ENCODE measurements at places on chromosomes 7 and 10.

- DNase-seq = no peak
Measured at GRCh38 chr10:23331567-23332301, 12.9 kb downstream of the C10orf67 start.

DNA sequence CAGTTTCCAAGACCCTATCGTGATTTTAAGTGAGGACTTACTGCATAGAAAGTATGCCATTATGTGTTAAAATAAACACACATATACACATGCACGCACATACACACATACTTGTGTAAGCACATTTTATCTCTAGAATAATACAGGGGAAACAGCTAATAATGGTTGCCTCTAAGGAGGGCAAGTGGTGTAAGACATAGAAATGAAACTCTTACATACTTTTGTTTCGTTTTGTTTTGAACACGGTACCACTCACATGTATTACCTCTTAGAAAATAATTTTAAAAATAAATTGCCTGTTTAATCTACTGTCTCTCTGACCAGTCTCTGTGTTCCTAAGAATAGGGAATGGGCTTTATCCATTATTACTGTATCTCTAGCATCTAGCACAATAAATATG is 49.2 kb downstream of the HERPUD2 start:
- no peak for DNase-seq

- no peak for DNase-seq
Measured at GRCh38 chr10:91787810-91788209, 10.4 kb upstream of the TNKS2 start.

DNA sequence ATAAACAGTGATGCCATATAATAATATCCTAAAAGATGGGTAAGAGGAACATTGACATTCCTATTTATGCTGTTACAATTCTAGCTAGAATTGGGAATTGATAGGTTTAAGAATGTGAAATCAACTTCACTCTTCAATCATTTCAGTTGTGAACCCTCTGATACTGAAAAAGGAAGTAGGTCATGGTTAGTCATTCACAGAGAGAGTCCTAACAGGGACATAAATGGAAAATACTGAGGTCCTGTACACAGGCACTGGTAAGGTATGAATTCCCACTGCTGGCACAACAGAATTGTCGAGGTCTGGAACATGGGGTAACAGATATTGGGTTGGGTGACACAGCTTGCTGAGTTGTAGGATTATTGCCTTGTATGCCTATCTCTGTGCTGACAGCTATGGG is 289.4 kb upstream of the LRRN3 start:
- DNase-seq = no peak

GRCh38 chr7:106767498-106768323 is 97.4 kb upstream of the PIK3CG start:
- DNase-seq = peak; percentile 44

DNA sequence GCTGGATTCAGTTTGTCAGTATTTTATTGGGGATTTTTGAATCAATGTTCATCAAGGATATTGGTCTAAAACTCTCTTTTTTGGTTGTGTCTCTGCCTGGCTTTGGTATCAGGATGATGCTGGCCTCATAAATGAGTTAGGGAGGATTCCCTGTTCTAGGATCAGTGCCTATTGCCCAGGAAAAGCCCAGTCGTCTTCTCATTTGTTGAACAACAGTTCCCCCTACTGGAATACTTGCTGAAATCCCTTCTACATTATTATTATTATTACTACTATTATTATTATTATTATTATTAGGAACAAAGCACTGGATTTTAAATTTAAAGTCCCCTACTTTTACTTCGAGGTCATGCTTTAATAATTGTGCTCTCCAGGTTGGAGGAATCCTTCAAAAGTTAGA is 528.9 kb downstream of the MAGI2 start:
- DNase-seq = no peak

DNA sequence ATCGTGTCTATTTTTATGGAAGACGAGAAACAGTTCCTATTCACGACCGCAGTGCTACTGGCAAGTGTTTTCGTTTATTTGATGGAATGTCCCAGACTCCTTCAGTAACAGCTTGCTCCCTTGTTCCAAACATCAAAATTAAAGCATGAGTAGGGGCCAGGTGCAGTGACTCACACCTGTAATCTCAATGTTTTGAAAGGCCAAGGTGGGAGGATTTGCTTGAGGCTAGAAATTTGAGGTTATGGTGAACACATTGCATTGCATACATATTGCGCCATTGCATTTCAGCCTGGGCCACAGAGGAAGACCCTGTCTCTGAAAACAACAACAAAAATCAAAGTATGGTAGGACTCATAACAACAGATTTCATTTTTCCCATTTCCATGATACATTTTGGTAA is 22.8 kb downstream of the PTTG1IP2 start:
- no peak for DNase-seq

GRCh38 chr10:58104351-58104751 is 163.3 kb downstream of the IPMK start:
- DNase-seq = no peak

- DNase-seq = no peak
Measured at GRCh38 chr10:34650156-34650555, 164.9 kb downstream of the PARD3 start.

DNA sequence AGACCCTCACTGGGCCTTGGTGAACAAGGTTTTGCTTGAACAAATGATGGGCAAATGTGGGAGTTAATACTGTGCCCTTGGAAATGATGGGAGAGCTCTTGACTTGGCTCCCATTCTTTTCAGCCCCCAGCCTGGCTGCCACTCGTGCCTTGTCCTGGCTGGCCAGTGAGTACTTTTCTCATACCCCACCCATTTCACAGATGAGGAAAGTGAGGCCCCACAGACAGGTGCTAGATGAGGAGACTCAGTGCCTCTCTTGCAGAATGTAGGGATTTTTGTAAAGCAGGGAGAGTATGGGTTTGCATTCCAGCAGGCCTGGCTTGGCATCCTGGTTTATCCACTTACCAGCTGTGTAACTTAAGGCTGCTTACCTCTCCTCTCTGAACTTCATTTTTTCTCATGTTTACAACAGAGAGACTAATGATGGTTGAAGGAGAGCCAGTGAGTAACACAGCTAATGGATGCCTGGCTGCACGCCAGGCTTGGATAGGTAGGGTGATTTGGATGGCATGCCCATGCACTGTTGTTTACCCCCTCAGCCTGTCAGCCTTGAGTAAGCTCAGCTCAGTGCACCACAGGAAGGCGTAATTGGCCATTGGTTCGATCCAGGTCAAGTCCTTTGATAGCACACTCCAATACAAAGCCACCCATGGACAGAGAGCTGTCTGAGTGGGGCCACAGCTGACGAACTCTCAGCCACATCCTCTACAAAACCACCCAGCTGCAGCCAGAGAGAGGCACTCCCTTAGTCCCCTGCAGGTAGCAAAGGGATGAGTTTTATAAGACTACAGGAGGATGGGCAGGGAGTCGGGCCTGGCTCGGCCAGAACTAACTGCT is 436.8 kb downstream of the RPS24 start:
- DNase-seq = no peak

GRCh38 chr10:29723726-29724125 is 89.0 kb upstream of the SVIL start:
- DNase-seq = no peak

DNA sequence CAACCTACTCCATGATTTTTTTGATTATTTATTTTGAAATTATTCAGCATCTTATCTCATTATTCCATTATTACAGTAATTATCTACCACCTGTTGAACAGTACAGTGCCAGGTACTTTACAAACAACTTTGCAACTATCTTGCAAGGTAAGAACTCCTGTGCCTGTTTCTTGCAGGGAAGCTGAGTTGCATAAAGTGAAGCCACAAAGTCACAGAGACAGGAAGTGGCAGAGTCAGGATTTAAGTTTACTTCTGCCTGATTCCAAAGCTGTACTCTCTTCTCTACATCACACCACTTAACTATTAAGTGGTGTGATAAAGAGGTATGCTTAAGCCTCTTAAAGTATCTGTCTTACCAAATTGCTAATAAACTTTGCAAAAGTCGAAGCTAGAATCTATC is 80.1 kb downstream of the LRRTM3 start:
- DNase-seq = no peak

DNA sequence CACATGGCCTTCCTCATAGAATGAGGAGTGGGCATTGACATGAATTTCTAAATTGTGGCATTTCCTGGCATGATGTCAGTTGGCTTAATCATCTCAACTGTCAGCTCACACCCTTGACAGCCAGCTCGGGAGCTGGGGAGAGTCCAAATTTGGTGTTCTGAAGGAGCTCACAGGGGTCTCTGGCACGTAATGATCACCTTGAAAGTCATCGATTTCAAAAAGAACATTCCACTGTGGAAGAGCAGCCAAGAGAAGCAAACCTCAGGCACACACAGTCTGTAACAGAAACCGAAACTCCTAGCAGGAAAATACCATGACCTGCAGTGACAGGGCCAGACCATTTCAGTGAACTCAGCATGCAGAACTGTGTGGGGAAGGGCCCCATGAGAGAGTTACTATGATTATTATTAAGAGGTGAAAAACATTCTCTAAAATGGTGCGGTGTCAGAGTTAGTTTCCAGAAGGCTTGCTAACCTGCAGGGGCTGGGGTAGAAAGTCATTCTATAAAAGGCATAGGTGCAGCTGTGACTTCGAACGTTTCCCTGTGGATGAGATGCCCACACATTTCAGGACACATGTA is 26.4 kb upstream of the KLF6 start:
- DNase-seq = peak; percentile 82

DNA sequence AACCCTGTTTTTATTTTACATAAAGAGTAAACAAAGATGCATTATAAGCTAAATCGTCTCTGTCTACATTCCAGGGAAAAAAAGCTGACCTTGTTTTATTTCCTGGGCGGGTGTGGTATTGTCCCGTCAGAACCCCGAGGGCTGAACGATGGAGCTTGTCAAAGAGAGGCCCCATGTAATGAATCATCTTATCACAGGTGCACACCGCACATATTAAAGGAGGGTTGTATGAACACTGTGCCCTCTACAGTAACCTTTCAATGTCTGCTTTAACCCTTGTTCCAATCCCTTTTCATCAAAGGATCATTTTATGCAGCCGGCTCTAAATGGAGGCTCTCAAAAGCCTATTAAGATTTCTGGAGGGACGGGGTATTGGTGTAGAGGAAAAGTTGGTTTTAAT is 158.5 kb upstream of the YAE1 start:
- DNase-seq = no peak

- DNase-seq = no peak
Measured at GRCh38 chr7:39971924-39972323, 21.9 kb downstream of the CDK13 start.

- no peak for DNase-seq
Measured at GRCh38 chr7:27134392-27134791, 3.8 kb upstream of the HOXA4 start.

DNA sequence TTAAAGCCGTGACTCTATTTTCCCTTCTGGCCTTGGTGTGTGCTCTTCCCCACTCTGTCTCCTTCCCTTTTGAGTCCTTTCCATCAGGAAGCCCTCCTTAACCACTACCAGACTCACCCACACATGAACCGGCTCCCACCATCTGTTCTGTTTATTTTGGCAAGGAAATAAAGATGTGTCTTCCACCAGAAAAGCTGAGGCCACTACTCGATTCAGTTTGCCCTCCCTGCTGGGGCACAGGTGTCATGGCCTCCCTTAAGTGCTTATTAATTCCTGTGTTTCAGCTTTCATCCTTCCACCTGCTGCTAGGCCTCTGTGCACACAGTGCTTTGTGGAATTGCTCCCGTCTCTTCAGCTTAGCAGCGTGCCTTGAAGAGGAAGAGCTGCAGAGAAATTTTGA is 16.7 kb downstream of the POR start:
- no peak for DNase-seq

DNA sequence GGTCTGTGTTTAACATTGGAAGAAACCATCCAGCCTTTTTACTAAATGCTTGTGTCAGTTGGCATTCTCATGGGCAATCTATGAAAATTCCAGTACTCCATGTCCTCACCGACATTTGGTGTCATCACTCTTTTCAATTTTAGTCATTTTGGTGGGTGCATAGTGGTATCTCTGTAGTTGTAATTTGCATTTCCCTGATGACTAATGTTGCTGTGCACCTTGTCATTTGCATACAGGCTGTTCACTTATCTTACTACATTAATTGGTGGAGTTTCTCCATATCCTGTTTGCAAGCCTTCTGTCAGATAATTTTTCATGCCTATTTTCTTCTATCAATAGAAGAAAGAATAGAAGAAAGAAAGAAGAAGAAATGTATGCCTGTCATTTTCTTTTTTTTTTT is 73.7 kb downstream of the PLPP4 start:
- no peak for DNase-seq

GRCh38 chr7:129009437-129009836 is 45.5 kb downstream of the TNPO3 start:
- DNase-seq = no peak

DNA sequence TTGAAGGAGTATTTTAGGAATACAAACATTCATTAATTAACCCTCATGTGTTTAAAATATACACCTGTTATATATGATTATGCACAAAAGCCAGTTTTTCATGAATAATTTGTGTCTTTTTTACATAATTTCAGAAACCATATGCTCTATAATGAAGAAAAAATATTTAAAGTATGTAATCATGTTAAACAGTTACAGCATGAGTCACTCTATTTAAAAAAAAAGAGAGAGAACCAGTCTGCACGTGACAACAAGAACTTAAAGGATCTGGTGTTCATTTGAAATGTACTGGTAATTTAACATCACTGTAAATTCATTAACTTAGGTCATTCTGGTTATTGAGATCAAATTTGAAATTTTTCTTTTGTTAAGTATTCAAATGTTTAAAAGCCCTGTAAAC is 228.5 kb downstream of the CACNB2 start:
- DNase-seq = no peak

- DNase-seq = no peak
Measured at GRCh38 chr10:26696786-26697162, 727 bp upstream of the PDSS1 start.

DNA sequence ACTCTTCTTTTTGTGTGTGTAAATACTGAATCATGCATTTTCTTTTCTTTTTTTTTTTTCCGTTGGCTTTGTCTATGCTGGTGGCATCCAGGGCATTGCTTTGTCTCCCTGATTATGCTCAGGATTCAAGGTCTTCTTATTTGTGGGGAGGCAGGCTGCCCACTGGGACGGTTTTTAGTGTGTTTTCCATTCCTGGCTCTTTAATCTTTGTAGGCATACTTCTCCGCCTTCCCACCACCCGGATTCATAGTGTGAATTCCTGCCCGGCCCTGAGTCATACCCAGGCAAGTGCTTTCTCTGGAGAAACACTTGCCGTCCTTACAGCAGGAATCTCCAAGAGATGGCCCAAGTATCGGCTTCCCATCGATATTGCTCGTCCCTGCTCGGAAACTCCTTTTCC is 5.2 kb downstream of the ZNF655 start:
- no peak for DNase-seq

DNA sequence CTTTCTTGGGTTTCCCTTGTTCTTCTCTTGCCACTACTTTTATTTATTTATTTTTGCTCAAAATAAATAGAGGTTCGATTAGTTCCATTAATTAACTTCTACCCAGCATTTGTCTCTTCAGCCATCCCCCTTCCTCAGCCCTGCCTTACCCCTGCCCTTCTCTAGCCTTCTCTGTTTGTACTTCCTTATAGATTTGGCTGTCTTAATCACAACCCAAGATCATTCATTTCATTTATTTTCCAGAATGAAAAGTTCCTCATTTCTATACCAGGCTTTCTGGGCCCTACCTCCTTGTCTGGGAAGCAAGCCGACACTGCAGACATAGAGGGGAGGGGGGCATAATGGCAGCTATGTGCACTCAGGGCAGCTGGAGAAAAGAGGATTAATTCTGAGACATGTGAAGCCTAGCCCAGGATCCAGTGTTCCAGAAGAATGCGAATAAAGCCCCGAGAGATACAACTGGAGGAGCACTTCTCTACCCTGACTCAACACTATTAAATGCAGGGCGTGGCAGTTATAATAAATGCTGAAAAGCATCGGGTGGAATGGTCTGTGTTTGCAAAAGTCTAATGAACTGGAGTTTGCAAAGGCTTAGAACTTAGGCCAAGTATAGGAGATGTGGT is 6.4 kb upstream of the PDCD4 start:
- DNase-seq = no peak

GRCh38 chr10:32332299-32332750 is 14.6 kb downstream of the EPC1 start:
- peak; percentile 84 for DNase-seq
